Stimulated activated CD4-positive, alpha-beta T cell treated with anti-CD3 and anti-CD28 coated beads, Interleukin-15, amount 100 ng/mL, for 48 hours (primary cell): ENCODE measurements at places on chromosomes 12 and 14.

- no peak for DNase-seq
Measured at GRCh38 chr12:63916561-63917476, 72.3 kb downstream of the SRGAP1 start.

DNA sequence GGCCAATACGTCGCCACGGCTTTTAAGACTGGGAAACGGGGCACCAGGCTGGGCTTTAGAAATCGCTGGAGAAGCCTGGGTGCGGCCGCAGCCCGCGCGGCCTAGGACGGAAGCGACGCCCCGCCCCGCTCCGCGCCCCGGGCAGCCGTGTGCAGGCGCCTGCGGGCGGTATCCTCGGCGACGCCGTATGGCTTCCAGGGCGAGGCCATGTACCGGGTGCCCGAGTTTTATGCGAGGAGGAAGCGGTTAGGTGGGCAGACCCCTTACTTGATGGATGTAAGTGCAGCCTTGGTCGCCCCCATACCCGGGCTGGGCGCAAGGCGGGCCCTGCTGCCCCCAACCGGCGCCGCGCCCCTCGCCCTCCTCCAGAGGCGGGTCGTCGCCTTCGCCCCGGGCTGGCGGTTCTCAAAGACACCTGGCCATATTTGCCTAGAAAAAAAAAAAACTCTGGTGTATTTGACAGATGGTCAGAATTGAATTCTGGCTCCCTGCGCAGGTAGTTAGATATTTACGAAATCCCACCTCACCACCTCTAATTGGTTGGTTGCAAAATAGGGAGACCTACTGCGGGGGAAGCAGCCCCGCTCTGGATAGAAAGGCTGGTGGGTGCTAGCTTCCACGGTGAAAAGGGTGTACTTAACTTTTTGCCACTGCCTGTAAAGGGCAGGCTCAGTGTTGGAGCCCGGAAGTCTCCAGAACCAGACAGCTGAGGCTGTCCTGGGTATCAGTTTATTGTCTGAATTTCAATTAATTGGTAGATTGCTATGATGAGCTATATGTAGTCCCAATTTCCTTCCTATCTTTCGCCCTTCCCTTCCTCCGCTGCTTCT lies at the start of gene PPP1R36:
Gene PPP1R36 (plus strand): TSS at position 171 of the 830 bp plus-strand sequence. CDS start 37 bp downstream, at position 208.
- DNase-seq, result no peak

GRCh38 chr12:62361048-62361447 lies 100.8 kb downstream of the USP15 start:
- DNase-seq, result no peak

- DNase-seq, result no peak
Measured at GRCh38 chr14:99260587-99261551, 11.1 kb downstream of the BCL11B start.

- DNase-seq, result no peak
Measured at GRCh38 chr12:80977346-80977745, 39.6 kb upstream of the LIN7A start.

GRCh38 chr12:108273217-108273616 lies 65.9 kb downstream of the CMKLR1 start:
- no peak for DNase-seq

GRCh38 chr14:90446405-90446804 lies 49.6 kb downstream of the CALM1 start:
- DNase-seq, result no peak

GRCh38 chr12:43444940-43445564 lies 107.0 kb downstream of the ADAMTS20 start:
- peak; percentile 38 for DNase-seq

- no peak for DNase-seq
Measured at GRCh38 chr12:15526033-15526432, 203.7 kb downstream of the PTPRO start.

GRCh38 chr14:29242755-29243754 lies 476.5 kb downstream of the FOXG1 start:
- no peak for DNase-seq

- no peak for DNase-seq
Measured at GRCh38 chr14:69088586-69088985, 64.3 kb downstream of the DCAF5 start.

DNA sequence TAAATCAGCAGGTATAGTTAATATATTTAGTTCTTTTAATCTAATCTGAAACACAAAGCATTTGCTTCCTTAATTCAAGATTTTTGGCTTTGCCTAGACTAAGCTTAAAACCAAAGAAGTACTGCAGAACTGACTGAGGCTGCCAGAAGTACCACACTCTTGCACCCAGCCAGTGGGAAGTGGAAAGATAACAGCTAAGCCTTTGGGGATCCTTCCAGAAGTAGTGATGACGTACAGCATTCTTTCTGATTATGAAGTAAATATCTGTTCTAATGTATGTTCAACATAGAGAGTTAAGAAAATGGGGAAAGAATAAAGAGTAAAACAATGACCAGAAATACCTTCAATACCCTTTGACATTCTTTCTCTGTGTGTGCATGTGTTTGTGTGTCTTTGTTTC lies 19.3 kb downstream of the NTF3 start:
- DNase-seq, result no peak

DNA sequence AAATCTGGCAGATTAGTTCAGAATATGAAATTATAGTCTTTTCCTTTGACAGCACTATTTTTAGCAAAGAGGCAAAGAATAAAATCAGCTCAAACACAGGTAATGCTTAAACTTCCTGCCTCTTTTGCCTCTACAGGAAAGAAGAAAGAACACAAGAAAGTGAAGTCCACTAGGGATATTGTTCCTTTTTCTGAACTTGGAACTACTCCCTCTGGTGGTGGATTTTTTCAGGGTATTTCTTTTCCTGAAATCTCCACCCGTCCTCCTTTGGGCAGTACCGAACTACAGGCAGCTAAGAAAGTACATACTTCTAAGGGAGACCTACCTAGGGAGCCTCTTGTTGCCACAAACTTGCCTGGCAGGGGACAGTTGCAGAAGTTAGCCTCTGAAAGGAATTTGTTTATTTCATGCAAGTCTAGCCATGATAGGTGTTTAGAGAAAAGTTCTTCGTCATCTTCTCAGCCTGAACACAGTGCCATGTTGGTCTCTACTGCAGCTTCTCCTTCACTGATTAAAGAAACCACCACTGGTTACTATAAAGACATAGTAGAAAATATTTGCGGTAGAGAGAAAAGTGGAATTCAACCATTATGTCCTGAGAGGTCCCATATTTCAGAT lies 17.4 kb downstream of the TMPO start:
- no peak for DNase-seq
